ENCODE measurements at places on chromosomes 2 and 18.

- no peak for DNase-seq
Measured at GRCh38 chr18:7230626-7231349, at the start of gene LRRC30. Gene LRRC30, plus strand, starts transcription at chr18:7231089. Its CDS starts 50 bp downstream, at chr18:7231139.

DNA sequence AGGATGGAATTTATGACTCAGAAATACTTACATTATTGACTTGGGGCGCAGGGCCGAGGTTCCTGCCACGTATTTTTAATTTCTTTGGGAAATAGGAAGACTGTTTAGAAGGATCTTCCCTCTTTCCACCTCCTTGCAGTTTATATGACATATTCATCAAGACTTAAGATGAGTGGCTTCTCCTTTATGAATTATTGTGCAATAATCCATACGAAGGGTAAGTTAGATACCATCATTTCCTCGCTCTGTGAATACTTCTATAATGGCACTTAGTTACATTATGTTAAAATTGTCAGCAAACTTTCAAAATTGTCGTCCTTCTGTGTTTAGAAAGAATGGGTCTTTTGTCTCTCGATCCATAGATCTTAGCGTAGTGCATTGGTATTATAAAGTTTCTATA is 328.8 kb upstream of the UBE2E3 start:
- no peak for DNase-seq

GRCh38 chr2:35963824-35964223 is 391.8 kb upstream of the CRIM1 start:
- no peak for DNase-seq

DNA sequence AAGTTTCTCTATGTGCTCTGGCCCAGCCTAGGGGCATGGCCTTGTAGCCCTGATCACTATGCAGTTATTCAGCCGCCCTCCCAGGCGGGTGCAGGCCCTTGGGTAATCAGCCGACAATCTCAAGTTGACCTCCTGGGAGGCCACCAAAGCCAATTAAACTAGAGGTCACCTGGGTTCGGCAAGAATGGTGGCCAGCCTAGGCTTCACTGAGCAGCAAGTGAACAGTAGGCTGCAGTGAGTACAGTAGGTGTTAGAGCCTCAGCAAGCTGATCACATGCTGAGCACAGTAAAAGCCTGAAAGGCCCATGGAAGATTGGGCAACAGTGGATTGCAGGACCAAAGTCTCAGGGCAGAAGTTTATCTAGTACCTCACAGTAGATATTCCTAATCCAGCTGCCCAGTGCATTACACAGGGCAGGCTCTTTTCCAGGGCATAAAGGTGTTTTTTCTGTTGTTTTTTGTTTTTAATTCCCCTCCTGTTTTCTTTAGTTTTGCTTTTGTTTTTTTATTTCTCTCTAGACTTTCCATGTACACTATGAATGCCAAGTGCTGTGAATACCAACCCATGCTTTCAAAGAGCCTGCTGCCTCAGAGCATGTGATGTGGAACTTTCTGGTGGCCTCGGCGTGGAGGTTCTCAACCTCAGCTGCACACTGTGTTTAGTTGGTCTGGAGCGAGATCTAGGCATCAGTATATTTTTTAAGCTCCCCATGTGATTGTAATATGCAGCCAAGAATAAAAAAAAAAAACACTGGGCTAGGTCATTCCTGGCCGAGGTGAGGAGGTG is 55.9 kb upstream of the ATL2 start:
- no peak for DNase-seq

- no peak for DNase-seq
Measured at GRCh38 chr18:29041976-29042375, 865.0 kb upstream of the CDH2 start.

GRCh38 chr2:11080253-11081115 is 74.8 kb upstream of the SLC66A3 start:
- DNase-seq = no peak

DNA sequence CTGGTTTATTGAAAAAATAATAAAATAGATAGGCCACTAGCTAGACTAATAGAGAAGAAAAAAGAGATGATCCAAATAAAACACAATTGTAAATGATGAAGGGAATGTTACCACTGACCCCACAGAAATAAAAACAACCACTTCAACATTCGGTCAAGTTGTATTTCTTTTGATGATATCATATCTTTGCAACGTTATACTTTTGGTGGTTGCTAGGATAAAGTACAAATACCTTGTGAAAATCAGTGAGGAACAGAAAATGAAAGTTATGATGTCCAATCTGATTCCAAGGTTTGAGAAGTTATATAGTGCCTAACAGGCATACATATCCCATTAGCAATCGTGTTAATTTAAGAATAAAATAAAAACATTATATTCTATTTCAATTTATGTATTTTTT is 6.6 kb upstream of the ASNSD1 start:
- DNase-seq = no peak

GRCh38 chr2:231033147-231034132 is 3.9 kb upstream of the C2orf72 start:
- no peak for DNase-seq

DNA sequence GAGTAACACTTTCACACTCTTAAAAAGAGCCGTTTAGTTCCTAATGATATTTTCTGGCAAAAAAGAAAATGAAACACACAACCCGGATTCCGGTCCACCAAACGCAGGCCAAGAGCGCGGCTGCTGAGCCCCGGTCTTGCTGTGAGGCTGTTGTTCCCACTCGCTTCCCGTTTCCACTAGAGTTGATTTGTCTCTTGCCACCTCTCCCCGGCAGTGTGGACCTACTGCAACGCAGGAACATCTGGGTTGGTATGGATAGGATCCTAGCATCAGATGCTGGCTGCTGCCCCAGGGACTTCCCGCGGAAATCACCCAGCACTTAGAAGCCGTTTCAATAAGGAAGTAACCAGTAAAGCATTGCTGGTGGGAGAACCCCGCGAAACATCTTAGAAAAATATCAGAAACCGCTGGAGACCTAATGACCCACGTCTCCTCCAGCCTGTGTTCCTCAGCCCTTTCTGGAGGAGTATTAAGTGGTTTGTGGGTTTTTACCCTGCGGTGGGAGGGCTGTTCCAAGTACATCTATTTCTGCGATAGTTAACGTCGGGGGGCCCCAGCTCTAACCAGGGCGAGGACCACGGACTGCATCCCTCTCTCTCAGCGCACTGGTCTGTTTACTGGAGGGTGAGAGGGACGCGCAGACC is 939 bp downstream of the DOCK10 start:
- no peak for DNase-seq

GRCh38 chr2:73217160-73217559 is 3.1 kb downstream of the SMYD5 start:
- DNase-seq = no peak

GRCh38 chr18:74493689-74494088 is 2.5 kb upstream of the CNDP2 start:
- DNase-seq = no peak

DNA sequence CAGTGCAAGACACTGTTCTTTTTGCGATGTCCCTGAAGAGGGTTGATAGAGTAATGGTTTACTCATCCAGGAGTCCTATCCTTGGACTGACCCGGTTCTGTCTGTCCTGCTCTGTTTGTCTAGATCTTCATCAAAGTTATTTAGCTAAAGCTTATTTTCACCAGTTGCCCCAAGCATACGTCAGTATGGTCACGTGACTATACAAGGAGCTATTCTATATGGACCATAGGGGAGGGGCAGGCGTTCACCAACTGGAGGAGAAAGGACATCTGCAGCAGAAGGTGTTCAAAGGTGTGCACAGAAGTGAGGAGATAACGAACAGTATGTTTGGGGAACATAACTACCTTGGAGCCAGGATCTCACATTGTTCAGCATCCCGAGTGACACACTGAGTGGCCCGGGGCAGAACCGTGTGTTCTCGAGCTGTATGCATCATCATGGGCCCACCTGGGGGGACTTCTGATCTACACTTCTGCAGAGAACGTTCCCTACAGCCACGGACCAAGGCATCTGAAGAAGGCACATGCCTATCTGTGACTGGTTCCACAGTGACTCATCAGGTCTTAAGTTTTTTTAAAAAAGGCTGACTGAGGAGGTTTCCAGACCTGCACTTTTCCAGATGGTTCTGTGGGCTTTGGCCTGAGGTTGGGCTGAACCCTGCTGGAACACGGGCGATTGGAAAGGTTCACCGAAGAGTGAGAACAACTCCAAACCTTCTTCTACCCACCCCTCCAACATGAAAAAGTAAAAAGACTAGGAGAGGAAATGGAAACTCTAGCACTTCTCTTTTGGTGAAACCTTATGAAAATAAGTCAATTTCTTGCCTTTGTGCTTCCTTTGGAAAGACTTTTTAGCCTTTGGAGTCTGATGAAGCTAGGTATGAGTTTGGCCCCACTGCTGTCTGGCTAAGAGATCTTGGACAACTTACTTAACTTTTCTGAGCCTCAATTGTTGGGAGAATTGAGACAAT is 68.6 kb upstream of the YWHAQ start:
- no peak for DNase-seq

DNA sequence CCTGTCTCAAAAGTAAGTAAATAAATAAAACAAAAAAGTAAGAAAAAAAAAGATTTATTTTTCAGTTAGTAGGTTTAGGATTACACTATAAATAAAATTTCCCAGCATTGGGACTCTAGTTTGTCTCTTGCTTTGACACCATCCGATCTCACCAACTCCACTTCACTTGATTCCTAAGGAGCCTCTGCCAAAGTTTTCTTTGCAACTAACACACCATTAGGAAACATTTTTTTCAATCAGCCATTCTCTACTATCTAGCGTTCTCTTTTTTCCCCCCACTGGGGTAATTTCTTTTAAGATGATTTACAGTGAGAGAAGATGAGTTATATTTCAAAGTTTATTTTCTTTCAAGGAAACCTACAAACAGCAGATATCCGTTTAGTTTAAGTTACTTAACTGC is 10.6 kb upstream of the NEMP2 start:
- no peak for DNase-seq

DNA sequence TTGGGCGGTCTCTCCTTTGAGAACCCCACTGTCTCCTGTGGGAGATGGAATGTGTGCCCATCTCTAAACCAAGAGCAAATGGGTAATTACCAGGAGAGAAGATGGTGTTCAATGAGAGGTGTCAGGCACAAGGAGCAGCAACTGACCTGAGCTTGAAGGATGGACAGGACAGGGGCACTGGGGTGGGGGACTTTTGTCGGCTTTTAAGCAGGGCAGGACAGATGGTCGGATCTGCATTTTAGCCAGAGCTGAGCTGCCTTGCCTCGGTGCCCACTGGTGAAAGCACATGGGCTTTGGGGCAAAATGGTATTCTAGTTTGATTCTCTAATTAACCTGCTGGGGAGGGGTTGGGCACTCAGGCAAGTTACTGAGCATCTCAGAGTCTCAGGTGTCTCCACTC is 98.0 kb downstream of the INHBB start:
- DNase-seq = no peak

DNA sequence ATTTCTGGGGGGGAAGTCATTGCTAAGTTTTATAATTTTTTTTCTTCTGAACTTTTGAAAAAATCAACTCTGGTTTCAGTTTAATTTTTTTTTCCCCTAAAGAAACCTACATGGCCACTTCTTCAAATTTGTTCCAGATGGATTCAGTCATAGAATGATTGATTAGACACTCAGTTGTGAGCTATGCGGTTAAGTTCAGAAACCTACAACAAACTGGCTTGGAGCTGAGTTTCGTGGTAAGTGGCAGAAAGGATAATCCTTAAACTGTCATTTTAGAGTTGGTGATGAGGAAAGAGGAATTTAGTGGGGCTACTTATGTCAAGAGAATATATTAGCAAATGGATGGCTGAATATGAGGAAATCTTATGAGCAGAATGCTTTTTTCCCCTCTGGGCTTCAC is 23.7 kb downstream of the EFEMP1 start:
- no peak for DNase-seq

DNA sequence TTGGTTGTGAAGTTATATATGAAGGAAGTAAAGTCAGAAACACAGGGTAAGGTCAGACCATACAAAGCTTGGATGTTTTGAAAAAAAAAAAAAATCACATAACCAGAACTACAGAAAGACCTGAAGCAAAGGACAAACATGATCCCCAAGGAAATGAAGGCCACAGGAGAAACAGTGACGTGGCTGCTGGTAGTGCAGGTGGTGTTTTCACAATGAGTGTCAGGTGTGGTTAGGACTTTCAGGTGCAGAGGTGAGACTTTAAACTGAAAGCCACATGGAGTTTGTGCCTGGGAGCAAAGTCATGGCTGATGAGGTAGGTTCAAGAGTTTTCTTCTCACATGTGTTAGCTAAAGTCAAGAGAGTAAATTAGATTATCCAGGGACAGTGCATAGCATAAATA is 270.7 kb downstream of the PIEZO2 start:
- no peak for DNase-seq

GRCh38 chr18:363301-364085 is 95.6 kb upstream of the THOC1 start:
- DNase-seq = no peak

DNA sequence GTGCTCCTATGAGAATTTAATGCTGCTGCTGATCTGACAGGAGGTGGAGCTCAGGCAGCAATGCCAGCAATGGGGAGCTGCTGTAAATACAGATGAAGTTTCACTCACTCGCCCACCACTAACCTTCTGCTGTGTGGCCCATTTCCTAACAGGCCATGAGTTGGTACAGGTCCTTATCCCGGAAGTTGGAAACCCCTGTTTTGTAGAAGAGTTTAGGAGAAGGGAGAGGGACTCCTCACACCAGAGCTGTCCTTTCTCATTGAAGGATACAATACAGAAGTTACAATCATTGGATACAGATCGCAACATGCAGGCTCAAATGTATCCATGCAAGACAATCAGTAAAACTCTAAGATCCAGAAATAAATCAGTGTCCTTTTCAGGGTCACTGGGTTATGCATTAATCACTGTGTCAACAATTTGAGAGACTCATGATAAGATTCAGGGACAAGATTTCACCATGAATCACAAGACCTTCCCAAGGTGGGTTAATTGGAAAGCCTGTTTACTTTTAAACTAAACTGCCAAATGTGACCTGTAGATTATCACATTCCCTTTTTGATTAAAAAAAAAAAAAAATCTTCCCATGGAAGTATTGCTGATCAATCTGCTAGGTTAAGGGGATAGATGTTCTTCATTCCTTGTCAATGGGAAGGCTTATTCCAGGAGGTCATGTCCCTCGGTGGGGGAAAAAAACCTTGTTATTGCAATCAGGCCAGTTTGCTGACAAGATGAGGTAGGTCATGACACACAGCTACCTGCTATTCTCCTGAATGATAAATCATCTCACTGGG is 97.2 kb downstream of the SP100 start:
- DNase-seq = no peak

DNA sequence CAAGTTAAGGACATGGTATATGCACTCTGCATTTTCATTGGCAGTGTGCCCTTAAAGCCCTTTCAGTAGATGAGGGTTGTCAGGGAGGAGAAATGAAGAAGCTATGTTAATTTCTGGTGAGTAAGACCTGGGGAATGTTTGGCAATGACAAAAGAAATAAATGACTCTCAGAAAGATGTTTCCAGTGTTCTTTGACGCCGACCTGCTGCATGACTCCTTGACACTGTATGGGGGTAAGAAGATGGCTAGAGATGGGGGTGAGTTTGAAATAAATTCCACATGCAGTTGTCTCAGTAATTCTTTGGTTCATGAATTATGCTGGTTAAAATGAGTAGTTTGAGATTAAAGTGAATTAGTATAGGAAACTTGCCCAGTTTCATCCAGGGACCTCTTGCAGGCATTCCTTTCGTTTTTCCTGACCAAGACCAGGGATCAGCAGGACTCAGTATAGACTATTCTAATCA is 5.9 kb downstream of the CCDC121 start:
- no peak for DNase-seq
